T-cell (primary cell): ENCODE measurements at places on chromosomes 3 and 15. TPM values are rescaled to one million over a fixed set of nuclear protein-coding genes. Genes with fewer than 3 reads are reported as not detected.

DNA sequence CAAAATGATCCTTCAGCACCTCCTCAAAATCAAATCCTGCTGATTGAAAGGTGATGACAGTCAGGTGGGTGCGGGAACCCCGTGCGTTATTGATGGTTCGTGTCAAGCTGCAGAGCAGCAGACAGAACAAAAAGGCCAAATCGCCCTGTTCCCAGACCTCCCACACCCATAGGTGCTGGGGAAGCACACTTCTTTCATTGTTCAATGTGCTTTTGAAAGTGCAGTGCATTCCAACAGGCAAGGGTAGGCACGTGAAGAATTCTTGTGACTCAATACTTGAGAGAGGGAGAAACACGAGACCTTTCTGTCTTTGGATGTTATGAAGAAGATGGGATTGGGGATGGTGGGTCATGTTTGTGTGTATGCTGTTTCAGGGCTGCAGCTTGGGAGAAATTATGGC is 514.0 kb downstream of the MCTP2 start:
- H3K4me3 ChIP-seq, result no peak overlapping the region
- H3K27ac ChIP-seq, result no peak overlapping the region
- H3K4me1 ChIP-seq, result no peaks in the 10 kb centered on the region
- H3K27me3 ChIP-seq, result no peaks in the 10 kb centered on the region
- no peaks in the 10 kb centered on the region for H3K36me3 ChIP-seq

PGBD4 gene
- 4.0 TPM for total RNA-seq

ADAMTS7 gene
- total RNA-seq, result 1.0 TPM

GRCh38 chr15:39628144-39628508 is 47.2 kb downstream of the THBS1 start:
- H3K36me3 ChIP-seq, result no peaks in the 10 kb centered on the region
- H3K4me3 ChIP-seq, result no peak overlapping the region
- H3K4me1 ChIP-seq, result no peaks in the 10 kb centered on the region

GRCh38 chr3:8709287-8709686 is 24.3 kb upstream of the CAV3 start:
- H3K27me3 ChIP-seq, result no peaks in the 10 kb centered on the region
- no peak overlapping the region for H3K27ac ChIP-seq
- H3K36me3 ChIP-seq, result no peaks in the 10 kb centered on the region
- H3K4me1 ChIP-seq, result no peaks in the 10 kb centered on the region
- DNase-seq, result no peak

DNA sequence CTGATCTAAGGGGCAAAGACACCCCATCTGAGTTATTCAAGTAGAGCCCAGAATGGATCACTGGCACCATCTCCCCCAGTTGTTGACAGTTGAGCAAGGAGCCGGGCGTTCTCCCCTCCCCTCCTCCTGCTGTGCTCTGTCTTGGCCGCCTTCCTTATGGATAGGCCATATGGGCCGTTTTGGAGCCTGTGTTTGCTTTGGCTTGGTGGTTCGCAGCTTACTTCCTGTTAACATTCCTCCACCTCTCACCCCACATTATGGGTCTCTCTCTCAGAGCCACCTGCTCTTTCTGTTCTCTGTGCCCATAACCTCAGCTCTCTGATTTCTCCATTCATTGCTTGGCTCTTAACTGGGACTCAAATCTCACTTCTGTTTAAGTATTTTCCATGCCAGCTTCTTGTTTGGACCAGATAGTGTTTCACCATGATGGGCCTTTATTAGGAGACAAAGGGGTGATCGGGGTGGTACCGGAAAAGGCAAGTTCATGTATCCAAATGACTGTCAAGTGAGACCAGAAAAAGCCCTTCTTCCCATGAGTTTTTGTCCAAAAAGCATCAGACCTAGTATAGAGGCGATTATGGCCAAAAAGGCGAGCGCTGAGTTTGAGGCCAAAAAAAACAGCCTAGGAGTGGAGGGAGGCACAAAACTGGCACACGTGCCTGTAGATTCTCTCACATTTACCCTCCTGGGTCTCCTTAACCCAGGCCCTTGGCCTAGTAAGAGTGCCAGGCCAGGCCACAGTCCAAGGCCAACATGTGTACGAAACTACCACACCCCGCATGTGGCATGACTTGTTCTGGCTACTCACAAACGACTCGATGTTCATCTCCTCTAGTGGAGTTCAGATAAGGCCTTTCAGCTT is 62.6 kb downstream of the DUT start:
- H3K4me3 ChIP-seq, result no peak overlapping the region
- no peaks in the 10 kb centered on the region for H3K4me1 ChIP-seq
- no peaks in the 10 kb centered on the region for H3K36me3 ChIP-seq
- no peaks in the 10 kb centered on the region for H3K27me3 ChIP-seq

- no peak overlapping the region for H3K27ac ChIP-seq
- no peaks in the 10 kb centered on the region for H3K36me3 ChIP-seq
- DNase-seq, result no peak
- no peaks in the 10 kb centered on the region for H3K27me3 ChIP-seq
- no peak overlapping the region for H3K4me3 ChIP-seq
Observed at GRCh38 chr3:173253471-173253870, 112.4 kb upstream of the SPATA16 start.

- H3K27me3 ChIP-seq, result no peaks in the 10 kb centered on the region
- no peak overlapping the region for H3K4me3 ChIP-seq
- H3K4me1 ChIP-seq, result peaks cover 2% of the 10 kb centered on the region
- DNase-seq, result no peak
- no peaks in the 10 kb centered on the region for H3K36me3 ChIP-seq
Observed at GRCh38 chr3:186152889-186153292, 44.0 kb upstream of the ETV5 start.

DNA sequence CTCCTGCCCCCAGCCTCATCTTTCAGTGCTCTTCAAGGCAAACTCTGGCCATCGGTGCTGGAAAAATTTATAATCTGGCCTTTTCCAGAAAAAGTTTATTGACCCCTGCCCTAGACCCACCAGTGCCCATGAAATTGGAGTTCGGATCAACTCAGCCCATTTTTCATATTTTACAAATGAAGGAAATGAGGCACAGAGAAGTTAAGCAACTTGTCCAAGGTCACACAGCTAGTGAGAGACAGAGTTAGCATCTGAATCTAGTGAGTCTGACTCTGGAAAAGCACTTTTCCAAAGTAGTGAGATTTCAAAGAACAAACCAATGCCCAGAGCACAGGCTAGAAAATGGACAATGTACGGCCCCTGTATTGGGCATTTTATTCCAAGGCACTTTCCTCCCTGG is 69.4 kb upstream of the TLE3 start:
- H3K4me1 ChIP-seq, result no peaks in the 10 kb centered on the region
- no peak overlapping the region for H3K27ac ChIP-seq
- H3K27me3 ChIP-seq, result peaks cover 2% of the 10 kb centered on the region
- H3K36me3 ChIP-seq, result no peaks in the 10 kb centered on the region
- no peak overlapping the region for H3K4me3 ChIP-seq

- H3K4me1 ChIP-seq, result no peaks in the 10 kb centered on the region
- DNase-seq, result no peak
- no peaks in the 10 kb centered on the region for H3K27me3 ChIP-seq
Observed at GRCh38 chr15:82532383-82532990, 7.8 kb downstream of the RPS17 start.

- H3K4me1 ChIP-seq, result no peaks in the 10 kb centered on the region
- no peaks in the 10 kb centered on the region for H3K36me3 ChIP-seq
- H3K27ac ChIP-seq, result no peak overlapping the region
- no peak overlapping the region for H3K4me3 ChIP-seq
Observed at GRCh38 chr15:62994439-62994838, 48.1 kb upstream of the TPM1 start.

DNA sequence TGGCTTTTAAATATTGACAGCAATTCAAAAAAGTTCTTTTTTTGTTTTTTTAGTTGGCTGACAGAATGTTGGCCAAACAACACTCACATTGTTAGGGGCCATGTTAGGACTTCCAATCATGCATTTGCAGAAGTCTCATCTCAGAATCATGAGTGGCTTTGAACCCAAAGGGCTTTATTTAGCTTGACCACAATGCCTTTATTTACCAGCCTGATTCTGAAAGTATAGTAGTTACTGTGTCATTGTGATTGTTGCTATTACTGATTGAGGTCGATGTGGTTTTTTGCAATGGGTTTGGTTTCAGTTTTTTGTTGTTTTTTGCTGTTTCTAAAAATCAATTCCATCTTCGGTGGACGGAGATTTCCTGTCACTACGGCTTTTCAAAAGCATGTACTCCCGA is 7.2 kb downstream of the GLDN start:
- H3K36me3 ChIP-seq, result no peaks in the 10 kb centered on the region
- no peaks in the 10 kb centered on the region for H3K4me1 ChIP-seq
- no peak for DNase-seq
- no peaks in the 10 kb centered on the region for H3K27me3 ChIP-seq
- no peak overlapping the region for H3K27ac ChIP-seq

MORC1 gene
- total RNA-seq, result not detected

DNA sequence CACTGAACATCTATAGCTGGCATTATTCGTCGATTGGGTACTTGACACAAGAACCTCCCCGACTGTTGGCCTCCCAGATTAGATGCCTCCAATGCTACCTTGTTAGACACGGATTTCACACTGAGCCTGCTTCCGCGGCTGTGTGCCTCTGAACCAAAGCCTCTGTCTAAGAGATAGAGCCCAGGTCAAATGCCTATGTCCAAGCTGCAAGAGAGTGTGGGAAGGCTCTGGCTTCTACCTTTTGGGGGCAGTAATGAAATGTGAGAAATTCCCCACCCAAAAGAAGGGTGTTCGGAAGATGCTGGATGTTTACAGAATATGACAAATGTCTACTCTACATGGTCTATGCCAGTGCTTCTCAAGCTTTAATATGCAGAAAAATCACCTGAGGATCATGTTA is 2.0 kb upstream of the RPUSD2 start:
- H3K4me3 ChIP-seq, result no peak overlapping the region
- no peaks in the 10 kb centered on the region for H3K36me3 ChIP-seq
- H3K27me3 ChIP-seq, result peaks cover 7% of the 10 kb centered on the region
- H3K4me1 ChIP-seq, result peaks cover 37% of the 10 kb centered on the region
- DNase-seq, result no peak

DNA sequence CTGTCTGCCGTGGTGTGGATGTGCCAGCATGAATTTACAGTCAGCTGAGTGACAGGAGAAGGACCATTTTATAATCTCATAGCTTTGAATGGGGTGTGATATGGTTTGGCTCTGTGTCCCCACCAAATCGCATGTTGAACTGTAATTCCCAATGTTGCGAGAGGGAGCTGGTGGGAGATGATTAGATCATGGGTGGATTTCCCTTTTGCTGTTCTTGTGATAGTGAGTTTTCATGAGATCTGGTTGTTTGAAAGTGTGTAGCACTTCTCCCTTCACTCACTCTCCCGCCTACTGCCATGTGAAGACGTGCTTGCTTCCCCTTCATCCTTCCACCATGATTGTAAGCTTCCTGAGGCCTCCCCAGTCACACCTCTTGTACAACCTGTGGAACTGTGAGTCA is 111.9 kb upstream of the CHD2 start:
- H3K27ac ChIP-seq, result no peak overlapping the region
- no peaks in the 10 kb centered on the region for H3K4me1 ChIP-seq
- DNase-seq, result no peak
- no peaks in the 10 kb centered on the region for H3K27me3 ChIP-seq

FBXO40 gene
- total RNA-seq, result not detected

GRCh38 chr3:45641756-45642155 is 47.2 kb downstream of the LIMD1 start:
- H3K36me3 ChIP-seq, result peaks cover 31% of the 10 kb centered on the region
- H3K27ac ChIP-seq, result no peak overlapping the region
- H3K27me3 ChIP-seq, result no peaks in the 10 kb centered on the region
- DNase-seq, result no peak
- no peak overlapping the region for H3K4me3 ChIP-seq
- H3K4me1 ChIP-seq, result no peaks in the 10 kb centered on the region

PFKFB4 gene
- 2.5 TPM for total RNA-seq

DNA sequence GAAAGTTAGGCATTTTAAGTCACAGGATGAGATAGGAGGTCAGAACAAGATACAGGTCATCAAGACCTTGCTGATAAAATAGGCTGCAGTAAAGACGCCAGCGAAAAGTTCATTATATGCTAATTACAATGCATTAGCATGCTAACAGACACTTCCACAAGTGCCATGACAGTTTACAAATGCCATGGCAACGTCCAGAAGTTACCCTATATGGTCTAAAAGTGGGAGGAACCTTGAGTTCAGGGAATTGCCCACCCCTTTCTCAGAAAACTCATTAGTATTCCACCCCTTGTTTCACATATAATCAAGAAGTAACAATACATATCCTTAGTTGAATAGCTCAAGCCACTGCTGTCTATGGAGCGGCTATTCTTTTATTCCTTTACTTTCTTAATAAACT is 92.7 kb upstream of the PLXND1 start:
- H3K4me1 ChIP-seq, result no peaks in the 10 kb centered on the region
- H3K36me3 ChIP-seq, result no peaks in the 10 kb centered on the region
- H3K27ac ChIP-seq, result no peak overlapping the region
- DNase-seq, result no peak
- H3K4me3 ChIP-seq, result no peak overlapping the region
